Activated CD4-positive, alpha-beta T cell treated with anti-CD3 and anti-CD28 coated beads, Interleukin-2, Interleukin-6, amounts not matched to agents 100 ng/mL and 50 ng/mL, durations not matched to agents 16 hours and 8 hours (primary cell): ENCODE measurements at places on chromosomes 6 and 20.
A peak's percentile ranks its signal among the peaks of the same experiment; 100 is the strongest.

DNA sequence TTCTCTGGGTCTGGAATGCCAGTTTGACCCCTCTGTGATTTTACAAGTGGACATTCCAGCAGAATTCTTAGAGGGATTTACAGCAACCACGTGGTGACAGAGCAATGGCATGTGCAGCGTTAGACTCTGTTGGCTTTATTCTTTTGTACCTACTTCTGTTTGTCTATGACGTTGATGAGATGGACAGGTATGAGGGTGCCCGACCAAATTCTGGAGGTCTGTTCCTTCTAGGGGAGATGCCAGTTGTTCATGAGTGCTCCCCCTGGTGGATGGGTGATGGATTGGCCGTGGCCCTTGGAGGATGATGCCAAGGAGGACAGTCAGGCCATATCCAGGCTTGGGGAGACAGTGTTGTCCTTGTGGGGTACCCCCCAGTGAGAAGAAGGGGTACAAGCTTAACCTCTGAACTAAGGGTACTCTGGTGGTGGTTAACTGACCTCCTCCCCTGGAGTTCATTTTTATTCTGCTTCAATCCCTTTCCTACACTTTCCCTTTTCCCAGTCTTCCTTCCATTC is 198.6 kb downstream of the DTNBP1 start:
- peak; percentile 68 for DNase-seq

DNA sequence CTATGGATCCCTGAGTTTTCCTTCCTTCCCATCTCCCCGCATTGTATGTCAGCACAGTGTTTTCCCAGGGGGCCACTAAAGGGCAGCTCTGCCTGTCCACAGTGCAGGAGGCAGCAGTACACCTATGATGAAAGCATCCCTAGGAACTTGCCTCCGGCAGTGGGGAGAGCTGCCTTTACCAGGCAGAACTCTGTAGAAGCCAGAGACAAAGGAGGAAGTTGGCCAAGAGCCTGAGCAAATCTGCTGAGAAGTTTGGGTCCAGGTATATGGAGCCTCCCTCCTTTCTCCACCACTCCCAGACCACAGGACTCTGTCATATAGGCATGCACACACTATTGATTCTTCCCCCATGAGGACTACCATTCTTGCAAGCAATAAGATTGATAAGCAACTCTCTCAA is 282.7 kb downstream of the TBC1D7 start:
- no peak for DNase-seq

- DNase-seq, result peak; percentile 59
Observed at GRCh38 chr6:52839124-52840055, 1.2 kb downstream of the GSTA5 start.

DNA sequence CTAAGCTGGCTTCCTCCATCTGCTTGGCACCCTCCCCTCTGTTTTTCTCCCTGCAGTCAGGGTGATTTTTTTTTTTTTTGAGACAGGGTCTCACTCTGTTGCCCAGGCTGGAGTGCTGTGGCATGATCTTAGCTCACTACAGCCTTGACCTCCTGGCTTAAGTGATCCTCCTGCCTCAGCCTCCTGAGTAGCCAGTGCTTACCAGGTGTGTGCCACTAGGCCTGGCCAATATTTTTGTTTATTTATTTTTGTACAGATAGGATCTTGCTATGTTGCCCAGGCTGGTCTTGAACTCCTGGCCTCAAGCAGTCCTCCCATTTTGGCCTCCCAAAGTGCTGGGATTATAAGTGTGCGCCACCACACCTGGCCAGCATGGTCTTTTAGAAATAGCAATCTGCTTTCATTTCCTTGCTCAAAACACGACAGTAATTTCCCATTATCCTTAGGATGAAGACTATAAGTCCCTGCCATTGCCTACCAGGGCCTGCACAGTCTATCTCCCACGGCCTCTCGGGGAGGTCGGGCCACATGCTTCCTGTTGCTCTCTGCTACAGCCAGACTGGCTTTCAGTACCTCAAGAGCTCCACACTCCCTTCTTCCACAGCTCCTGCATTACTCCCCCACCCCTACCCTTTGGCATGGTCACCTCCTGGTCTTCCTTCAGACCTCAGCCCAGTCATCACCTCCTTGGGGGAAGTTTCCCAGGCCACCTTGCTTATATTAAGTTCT is 11.1 kb upstream of the CD164 start:
- no peak for DNase-seq

- DNase-seq, result peak; percentile 80
Observed at GRCh38 chr6:157761331-157761921, 61.6 kb upstream of the SNX9 start.

DNA sequence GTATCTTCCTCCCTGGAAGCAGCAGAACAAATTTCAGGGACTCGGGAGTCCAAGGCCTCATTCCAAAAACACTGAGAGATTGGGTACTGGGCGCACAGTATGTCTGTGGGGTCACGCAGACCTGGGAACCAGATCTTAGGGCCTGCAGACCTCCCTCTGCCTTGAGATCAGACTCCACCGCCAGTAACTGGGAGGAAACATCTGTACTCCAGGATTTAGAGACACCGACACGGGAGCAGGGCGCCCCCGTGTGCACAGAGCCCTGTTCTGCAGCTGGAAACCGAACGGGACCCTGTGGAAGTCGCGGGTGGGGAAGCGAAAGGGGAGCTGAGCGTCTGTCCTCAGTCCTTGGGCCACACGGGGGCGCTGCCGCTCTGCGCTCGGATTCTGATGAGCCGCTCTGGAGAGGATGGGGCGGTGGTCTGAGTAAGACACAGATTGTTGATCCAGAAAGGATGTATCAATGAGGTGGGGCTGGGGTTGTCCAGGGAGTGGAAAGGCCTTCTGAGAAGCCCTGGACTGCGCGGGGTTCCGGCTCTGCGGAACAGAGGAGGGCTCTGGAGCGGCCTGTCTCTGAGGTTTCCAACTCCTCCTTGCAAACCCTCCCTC is 35.7 kb upstream of the HLA-E start:
- peak; percentile 91 for DNase-seq

GRCh38 chr6:129195643-129196042 is 312.7 kb downstream of the LAMA2 start:
- no peak for DNase-seq

GRCh38 chr20:21767739-21768223 is 62.3 kb downstream of the PAX1 start:
- DNase-seq, result peak; percentile 14
